Stimulated activated CD8-positive, alpha-beta memory T cell treated with anti-CD3 and anti-CD28 coated beads, Interleukin-4, amount 100 ng/mL, for 1 hour (primary cell): ENCODE measurements at places on chromosomes 12 and 14.

GRCh38 chr14:92601757-92602417, 88.3 kb downstream of the RIN3 start:
- no peak for DNase-seq

GRCh38 chr12:114895827-114896226, 211.9 kb upstream of the TBX3 start:
- DNase-seq, result no peak

DNA sequence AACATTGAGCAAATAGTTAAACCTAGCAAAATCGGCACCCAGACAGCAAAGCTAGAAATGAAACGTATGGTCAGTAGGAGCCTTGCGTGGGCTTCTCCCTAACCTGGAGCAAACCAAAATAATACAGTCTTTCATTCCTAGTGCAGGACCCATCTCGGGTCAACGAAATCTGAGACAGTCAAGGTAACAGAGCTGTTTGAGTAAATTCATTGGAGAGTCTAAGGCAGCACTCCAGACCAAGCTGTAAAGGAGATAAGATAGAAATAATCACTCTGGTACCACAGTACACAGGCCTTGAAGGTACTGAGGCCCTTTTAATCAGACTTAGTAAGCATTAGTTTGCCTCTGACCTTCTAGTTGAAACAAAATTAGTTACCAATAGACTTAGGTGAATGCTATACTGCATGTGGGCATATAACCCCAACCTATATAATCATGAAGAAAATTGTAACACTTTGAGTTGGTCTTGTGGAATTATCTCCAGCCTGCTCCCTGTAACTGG, 54.4 kb upstream of the BICD1 start:
- no peak for DNase-seq

DNA sequence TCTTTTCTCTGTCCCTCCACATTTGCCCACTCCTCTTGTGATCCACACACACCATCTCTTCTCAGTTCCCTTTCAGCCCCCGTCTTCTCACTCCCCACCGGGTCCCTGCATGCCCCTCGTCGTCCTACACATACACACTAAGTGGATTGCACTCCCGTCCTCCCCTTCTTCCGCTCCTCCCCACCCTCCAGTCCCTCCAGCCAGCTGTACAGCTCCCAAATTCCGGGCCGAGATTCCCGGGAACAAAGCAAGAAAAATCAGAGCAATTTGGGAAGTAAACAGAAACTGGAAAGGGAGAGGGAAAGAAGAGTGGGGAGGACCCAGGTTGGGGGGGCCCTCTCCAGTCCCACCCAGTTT, 282 bp upstream of the IGFBP6 start:
- DNase-seq, result no peak

GRCh38 chr12:116376354-116377193, 99.1 kb upstream of the MED13L start:
- no peak for DNase-seq

GRCh38 chr12:2332947-2333346, 280.2 kb downstream of the CACNA1C start:
- no peak for DNase-seq

- no peak for DNase-seq
Observed at GRCh38 chr12:115437061-115437567, 753.1 kb upstream of the TBX3 start.

GRCh38 chr12:122969676-122970075, 3.4 kb upstream of the ABCB9 start:
- DNase-seq, result no peak

- DNase-seq, result no peak
Observed at GRCh38 chr14:92582706-92583452, 69.3 kb downstream of the RIN3 start.

DNA sequence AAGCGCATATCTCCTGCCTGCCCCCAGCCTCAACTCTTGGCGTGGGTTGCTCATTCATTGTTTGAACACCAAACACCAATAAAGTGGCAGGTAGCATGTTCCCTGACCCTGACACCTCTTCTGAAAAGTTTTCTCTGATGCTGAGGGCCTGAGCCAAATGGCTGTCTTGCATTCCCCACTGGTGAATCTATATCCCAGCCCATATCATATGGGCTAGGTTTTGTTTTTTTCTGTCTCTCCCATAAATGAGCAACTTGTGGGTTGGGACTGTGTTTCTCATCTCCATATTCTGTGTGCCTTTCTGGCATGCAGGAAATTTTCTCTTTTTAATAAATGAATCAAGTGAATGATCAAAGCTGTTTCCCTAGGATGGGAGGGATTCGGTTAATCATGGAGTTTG, 5.0 kb downstream of the MYO1A start:
- DNase-seq, result no peak

DNA sequence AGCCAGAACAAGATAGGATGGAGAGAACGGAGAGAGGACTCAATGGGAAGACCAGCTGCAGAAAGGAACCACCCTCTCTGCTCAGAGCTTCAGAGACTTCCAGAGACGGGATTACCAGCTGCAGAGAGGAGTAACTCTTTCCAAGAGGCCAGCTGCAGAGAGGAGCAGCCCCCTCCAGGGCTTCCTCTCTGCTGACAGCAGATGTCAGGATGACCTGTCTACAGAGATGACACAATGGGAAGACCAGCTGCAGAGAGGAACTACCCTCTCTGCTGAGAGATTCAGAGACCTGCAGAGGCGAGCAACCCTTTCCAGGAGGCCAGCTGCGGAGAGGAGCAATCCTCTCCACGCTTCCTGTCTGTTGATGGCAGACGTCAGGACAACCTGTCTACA, 61.8 kb downstream of the KLRG1 start:
- DNase-seq, result no peak

- DNase-seq, result no peak
Observed at GRCh38 chr12:106284358-106285105, 18.0 kb upstream of the TCP11L2 start.
